Heart right ventricle (tissue), 16 donors: ENCODE measurements at places on chromosomes 12 and 14.

DNA sequence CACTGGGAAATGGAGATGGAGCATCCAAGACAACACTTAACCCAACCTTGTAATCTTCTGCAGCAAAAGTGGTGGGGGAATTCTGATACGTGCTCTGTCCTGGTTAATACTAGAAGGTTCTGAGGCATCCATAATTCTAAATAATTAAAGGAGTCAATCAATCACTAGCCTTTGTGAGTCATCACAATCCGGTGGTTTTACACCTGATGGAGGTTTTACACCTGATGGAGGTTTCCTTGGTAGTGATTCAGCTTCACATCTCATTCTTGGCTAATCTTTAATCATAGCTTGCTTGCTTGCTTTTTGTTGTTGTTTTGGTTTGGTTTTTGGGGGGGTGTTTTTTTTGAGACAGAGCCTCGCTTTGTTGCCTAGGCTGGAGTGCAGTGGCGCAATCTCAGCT, 343.4 kb downstream of the DPF3 start:
- DNase-seq = no peak

- no peak for DNase-seq
Measured at GRCh38 chr12:11693601-11694000, 44.1 kb downstream of the ETV6 start.

DNA sequence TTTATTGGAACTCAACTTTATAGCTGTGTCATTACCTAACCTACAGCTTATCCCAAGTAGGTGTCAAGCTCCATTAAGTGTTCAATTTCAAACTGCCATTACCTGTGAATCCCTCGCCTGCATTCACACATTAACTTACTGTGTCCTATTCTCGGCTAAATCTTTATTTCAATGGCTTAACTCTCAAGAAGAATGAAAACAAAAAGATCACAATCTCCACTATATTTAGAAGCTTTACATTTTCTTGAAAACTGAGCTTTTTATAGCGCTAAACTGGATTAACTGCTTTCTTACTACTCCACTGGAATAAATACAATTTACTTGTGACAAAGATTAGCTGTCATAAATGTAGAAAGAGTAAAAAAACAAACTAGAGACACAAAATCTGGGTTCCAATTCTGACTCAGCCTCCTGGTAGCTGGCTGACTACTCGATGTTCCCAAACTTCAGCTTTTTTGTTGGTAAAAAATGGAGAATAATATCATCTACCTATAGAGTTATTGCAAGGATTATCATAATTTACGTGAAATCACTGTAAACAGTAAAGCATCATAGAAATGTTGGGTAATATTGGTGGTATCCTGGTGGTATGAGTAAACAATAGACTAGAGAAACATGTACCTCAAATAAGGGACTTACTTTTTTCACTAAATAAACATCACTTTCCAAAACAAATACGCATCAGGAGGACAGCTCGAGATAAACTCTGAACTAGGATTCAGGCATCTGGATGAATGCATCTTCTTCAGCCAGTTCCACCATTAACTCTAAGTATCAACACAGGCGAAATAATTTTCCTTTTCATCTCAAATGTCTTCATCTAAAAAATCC, 1.7 kb downstream of the RALGAPA1 start:
- no peak for DNase-seq

GRCh38 chr12:12823811-12824210, 10.7 kb downstream of the DDX47 start:
- no peak for DNase-seq

DNA sequence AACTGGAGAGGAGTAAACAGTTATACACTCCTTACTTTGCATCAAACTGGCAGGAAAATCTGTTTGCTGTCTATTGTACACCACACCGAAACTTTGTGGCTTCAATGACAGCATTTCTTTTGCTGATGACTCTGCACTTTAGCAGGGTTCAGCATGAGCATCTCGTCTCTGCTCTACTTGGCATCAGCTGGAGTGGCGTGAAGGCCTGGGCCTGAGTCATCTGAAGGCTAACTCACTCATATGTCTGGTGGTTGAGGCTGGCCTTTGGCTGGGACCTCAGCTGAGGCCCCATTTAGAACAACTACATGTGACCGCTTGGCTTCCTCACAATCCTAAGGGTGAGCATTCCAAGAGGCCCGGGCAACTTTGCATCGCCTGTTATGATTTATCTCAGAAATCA, 28.7 kb upstream of the REP15 start:
- no peak for DNase-seq

GRCh38 chr12:48263617-48264016, 60.5 kb upstream of the OR10AD1 start:
- DNase-seq = no peak

GRCh38 chr14:67429510-67430205, 17.7 kb upstream of the PLEK2 start:
- DNase-seq = no peak

GRCh38 chr12:104570174-104570907, 113.6 kb downstream of the CHST11 start:
- no peak for DNase-seq

DNA sequence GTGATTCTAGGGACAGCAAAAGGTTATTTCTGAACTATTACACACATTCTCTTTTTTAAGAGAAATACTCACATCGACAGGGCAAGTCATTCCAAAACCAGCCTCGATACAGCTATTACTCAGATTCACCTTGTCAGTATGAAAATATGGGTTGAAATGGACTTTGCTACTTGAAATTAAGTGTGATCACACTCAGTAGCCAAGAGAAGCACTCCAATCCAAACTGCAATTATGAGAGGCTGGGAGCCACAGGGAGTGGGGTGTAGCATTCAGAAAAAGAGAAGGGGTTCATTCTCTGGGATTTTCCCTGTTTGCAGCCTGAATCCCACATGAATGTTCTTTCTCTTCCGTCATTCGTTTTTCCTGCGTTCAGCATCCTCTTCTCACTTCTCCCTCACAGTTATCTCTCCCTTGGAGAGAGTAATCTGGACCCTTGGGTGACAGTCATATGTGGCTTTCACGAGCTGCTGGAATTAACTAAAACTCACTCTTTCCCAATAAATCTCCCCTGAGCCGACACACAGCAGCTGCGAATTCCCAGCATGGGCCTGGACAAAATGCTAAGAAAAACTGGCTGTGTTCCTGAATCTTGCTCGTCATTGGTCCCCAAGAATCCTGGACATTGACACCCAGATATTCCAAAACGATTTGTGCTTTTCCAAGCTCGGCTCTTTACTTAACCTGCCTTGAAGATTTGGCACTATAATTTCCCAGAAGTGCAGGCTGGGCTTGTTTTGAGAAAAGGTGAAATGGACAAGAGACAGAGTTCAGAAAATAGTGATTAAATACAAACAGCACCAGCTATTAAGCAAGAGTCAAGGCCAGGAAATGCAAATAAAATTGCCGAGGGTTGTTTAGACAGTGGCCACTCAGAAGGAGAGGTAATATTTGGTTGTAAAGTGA, 199.5 kb upstream of the PLEKHG7 start:
- DNase-seq = no peak

- DNase-seq = no peak
Measured at GRCh38 chr12:89703768-89704167, 4.9 kb downstream of the ATP2B1 start.
